GM04504 (cell line): ENCODE measurements at places on chromosomes 2 and 18.

- DNase-seq = no peak
These were observed 596.8 kb upstream of the GCFC2 start for GRCh38 chr2:76307495-76307894.

DNA sequence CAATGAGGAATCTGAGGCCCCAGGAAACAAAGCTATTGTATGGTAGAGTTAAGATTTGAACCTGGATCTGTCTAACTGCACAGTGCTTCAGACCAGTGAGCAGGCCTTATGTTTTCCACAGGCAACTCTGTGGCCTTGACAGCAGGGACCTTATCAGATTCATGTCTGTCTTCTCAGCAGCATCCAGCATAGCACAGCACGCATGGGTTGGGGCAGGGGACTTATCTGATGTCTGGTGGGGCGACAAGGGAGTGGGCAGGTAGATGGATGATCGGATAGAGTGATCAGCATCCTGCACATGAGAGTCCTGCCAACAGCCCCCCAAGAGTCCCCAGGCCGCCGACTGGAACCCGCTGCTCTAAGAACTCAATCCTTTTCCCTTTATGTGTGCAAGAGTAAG lies 28.7 kb upstream of the KCNF1 start:
- no peak for DNase-seq

- no peak for DNase-seq
These were observed 39.0 kb downstream of the FBXO48 start for GRCh38 chr2:68428126-68428525.

DNA sequence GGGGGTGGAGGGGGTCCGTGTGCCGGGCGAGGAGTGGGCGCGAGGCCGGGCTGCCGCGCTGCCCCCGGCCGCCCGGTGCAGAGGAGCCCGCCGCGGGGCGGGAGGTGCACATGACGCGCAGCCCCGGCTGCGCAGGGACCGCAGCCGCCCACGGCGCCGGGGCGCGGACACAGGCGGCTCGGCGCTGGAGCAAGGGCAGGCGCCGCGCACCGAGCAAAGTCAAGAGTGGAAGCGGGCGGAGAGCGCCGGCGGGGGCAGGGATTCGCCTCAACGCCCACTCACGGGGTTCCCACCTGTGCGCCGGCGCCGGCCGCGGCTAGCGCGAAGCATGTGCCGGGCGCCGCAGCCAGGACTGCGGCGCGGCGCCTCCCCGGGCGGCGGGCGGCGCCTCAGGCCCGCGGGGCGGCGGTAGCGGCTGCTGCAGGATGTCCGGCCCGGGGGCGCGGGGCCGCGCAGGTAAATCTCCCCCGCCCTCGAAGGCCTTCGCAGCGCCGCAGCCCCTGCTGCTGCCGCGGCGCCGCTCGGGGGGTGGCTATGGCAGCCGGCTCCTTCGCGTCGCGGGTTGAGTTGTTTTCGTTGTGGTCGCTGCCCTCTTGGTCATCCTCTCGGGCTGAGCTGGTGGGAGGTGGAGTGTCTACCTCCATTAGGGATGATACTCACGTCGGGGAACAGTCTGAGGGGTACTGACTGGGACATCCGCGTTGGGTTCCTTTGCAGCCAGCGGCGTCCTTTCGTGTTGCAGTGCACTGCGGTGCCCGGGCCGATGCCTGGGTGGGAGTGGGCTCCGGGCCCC lies 216.3 kb upstream of the DTNA start:
- no peak for DNase-seq

DNA sequence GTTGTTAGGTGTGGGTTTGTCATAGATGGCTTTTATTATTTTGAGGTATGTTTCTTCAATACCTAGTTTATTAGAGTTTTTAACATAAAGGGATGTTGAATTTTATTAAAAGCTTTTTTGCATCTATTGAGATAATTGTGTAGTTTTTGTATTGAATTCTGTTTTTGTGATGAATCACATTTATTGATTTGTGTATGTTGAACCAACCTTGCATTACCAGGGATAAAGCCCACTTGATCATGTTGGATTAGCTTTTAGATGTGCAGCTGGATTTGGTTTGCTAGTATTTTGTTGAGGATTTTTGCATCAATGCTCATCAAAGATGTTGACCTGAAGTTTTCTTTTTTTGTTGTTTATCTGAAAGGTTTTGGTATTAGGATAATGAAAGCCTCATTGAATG lies 328.2 kb downstream of the ADCYAP1 start:
- DNase-seq = no peak

- DNase-seq = no peak
These were observed 865.1 kb upstream of the ACVR2A start for GRCh38 chr2:146979746-146980145.
